ENCODE measurements at places on chromosomes 5 and 9.

GRCh38 chr9:115209601-115210306 is 91.8 kb upstream of the TNC start:
- DNase-seq, result no peak

DNA sequence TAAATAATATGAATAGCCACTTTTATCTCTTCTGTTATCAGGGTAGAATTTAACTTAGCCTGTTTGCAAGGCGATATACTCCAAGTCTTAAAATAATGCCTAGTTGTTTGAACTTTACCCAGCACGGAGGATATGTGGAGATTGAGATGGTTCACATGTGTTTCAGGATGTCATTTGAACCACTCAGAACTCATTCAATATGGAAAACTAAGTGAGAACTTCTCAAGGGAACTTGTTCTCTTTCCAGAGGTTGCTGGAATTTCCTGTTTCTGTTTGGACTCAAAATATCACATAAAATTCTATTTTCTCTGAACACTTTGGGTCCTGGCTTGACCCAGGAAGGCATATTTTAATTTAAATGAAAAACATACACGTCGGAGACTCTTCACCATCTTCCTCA is 139.1 kb upstream of the MYO10 start:
- DNase-seq, result no peak

GRCh38 chr5:11854936-11855335 is 49.3 kb downstream of the CTNND2 start:
- no peak for DNase-seq

DNA sequence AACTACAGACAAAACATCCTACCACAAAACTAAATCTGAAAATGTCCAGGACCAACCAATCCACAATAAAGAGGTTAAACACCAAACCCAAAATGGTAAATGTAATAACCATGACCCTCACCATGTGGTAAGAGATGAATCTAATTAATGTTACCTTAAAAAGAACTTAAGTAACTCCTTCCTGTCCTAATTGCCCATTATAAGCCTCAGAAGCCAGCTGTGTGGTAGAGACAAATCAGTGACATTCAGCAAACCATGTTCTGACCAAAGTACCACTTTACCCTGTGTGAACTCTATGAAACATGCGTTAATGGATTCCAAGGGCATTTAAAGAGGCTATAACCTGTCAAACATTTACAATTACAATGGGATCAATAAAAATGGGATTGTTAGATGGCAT is 25.0 kb downstream of the LPAR1 start:
- no peak for DNase-seq

Data from NCI-H187 (cell line).